ENCODE measurements at places on chromosomes 2 and 18.

DNA sequence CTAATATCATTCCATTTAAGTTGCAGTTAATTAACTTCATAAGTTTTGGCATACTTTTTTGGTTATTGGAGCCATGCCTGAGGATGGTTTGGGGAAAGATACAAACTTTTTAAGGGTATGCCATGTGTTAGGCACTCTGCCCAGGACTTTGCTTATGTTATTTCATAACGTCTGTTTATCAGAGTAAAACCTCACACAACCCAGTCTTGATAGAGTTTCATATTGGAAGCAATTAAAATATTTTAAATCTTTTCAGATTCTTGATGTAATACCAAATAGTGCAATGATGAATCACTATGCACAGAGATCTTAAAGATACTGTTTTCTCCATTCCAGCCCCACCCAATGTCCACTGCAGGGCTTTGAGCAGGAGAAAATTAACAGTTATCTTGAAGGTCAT is 529.1 kb upstream of the HNMT start:
- peak; percentile 12 for DNase-seq

DNA sequence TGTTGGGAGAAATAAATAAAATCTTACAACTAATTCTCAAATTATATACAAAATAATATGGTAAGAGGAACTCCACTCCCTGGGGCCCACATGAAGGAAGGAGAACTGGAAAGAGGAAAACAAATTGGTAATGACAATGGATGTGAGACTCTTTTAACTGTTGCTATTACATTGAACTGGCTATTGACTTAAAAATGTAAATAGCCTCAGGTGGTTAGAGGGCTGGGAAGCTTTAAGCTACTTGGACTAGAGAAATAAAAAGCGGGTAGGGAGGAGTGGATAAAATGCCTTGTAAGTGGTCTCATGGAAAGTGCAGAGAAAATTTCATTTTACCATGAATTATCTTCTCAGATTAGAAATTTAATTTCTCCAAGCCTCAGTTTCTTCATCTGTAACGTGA is 64.1 kb downstream of the KCNJ3 start:
- DNase-seq: no peak

DNA sequence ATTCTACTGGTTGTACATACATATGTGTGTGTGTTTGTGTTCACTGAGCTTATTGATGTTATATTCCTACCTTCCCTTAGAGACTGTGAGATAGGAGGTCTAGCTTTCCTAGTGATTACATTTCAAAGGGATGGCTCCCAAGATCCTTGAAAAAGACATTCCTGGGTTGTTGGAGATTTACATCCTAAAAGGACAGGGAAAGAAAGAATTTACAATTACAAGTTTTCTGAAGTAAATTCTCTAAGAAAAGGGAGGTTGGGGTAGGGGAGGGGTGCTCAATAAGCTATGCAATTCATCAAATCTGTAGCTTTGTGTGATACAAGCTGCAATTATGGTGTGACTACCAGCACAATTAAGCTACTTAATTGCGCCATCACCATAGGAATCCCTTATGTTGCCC is 284.3 kb downstream of the NUP35 start:
- no peak for DNase-seq

- no peak for DNase-seq
Measured at GRCh38 chr18:52339891-52340371, at the start of gene DCC. Gene DCC (plus strand): TSS chr18:52340197. CDS start chr18:52340788, 591 bp downstream.

DNA sequence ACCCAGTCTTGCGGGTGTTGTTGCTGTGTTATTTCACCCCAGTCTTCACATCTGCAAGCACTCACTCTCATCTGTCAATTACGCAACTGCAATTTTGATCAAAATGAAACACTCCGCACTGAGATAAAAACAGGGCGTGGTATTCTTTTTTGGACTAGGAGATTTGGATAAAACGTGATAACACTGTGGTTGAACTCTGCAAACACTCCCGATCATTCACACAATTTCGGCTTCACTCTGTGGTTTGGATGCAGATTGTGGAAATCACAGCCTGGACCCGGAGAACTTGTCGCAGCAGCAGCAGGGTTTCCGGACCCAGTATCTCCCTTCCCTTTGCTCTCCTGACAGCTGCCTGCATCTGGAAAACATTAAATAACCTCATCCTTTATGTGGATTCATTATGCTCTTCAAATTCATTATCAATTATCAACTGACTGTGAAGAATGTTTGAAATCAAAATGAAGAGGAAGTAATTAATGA is 49.4 kb upstream of the APCDD1 start:
- no peak for DNase-seq

GRCh38 chr2:70686577-70687460 is 81.2 kb downstream of the ADD2 start:
- DNase-seq: peak; percentile 52

- no peak for DNase-seq
Measured at GRCh38 chr2:159773426-159773825, 24.6 kb downstream of the CD302 start.

- DNase-seq: no peak
Measured at GRCh38 chr2:234703258-234703657, 206.4 kb upstream of the ARL4C start.

GRCh38 chr2:204842661-204843485 is 297.6 kb downstream of the PARD3B start:
- DNase-seq: peak; percentile 96

GRCh38 chr18:25737710-25738311 is 352.6 kb downstream of the SS18 start:
- DNase-seq: peak; percentile 21

DNA sequence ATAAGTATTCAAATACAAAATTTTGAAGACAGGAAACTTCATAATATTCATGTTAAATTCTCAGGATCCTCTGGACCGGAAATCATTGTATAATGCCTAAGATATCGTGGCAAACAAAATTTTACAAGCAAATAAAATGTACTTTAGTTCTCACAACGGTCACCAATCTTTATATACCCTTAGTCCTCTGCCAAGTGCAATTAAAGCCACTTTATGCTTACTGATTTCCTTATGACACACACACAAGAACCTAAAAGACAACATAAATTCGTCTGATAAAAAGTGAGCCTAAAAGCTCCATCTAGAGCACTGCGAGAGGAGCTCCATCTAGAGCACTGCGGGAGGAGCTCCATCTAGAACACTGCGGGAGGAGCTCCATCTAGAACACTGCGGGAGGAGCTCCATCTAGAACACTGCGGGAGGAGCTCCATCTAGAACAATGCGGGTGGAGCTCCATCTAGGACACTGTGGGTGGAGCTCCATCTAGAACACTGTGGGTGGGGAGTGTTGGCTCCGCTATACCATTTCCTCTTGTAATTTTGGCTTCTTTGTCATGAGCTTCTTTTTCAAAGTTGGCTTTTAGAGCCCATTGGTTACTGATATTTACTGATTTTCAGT is 15.9 kb downstream of the ATP8B1 start:
- DNase-seq: peak; percentile 57

DNA sequence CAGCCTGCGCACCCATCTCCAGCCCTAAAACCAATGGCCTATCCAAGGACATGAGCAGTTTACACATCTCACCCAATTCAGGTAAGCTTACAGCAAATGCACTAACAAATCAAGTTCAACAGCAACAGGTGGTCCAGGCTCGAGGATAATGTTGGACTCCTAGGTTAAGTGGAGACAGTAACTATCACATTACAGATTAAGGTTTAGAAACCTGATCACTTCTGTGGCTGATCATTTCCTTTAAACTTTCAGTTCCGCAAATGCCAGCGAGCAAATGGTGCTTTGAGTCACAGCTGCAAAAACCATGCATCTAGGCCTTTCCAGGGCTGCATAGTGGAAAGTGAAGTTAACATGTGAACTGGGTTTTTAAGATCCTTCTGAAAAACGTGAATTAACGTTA is 259.4 kb downstream of the GBX2 start:
- no peak for DNase-seq

DNA sequence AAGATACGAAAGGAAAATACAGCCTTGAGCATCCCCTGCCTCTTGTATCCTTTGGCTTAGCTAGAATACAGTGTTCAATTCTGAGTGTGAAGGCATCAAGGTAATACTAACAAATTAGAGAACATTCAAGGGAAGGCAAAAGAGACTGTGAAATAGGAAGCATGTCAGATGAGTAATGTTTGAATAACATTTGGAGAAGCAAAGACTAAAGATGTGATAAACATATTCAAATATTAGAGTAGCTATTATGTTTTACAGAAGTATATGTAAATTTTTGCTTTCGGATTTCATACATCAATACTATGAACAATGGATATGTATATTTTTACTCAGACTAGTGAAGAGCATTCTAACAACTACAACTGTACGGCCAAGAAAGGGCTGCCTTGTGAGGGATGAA is 161.7 kb upstream of the FN1 start:
- no peak for DNase-seq

DNA sequence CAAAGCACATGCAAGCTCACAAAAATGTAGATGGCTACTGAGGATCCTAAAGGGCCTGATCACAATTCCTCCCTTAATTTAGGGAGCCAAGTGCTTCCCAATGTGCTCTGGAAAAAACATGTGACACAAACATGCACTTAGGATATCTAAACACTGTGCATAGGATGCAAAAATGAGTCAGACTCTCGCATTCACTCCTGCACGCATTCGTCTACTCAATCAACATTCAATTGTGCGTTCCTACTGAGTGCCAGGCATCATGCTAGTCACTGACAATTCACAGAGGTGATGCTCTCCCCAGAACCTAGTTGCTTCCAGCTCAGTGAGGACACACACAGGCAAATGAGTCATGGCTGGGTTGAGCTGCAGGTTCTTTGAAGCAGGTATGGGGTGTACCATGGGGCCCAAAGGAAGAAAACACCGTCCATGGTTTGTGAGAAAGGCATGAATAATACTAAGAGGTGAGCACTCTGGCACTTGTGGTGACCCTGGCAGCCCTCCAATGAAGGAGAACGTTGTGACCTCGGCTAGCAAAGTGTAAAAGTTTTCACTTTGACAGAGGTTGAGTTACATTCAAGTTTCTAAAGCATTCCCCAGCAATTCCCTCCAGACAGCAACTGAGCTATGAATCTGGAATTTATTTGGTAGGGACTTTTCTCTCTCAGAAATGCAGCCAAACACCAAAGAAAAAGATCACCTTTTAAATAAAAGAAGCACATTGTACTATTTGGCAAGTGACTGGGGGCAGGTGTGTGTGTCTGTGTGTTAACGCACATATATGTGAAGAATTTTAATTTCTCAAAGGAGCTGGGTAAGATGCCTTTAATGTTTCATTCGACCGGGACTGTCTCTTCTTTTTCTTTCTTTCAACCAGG is 173.3 kb downstream of the ALPK2 start:
- no peak for DNase-seq

DNA sequence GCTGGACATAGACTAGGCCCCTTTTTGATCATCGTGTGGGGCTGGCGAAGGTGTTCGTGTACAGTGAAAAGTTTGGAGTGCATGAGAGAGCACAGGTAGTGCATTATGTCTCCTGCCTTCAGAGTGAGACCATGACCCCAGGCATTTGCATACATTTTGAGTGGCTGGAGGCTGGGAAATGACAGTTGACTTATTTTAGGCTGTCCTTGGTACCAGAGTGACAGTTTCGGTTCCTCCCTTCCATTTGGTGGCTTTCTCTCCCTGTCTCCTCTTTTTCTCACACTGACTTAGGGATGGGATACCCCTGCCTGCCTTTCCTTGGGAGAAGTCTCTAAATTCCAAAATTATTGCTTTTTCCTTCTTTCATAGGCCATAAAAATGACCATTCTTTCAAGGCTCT is 20.1 kb downstream of the SERPINB12 start:
- no peak for DNase-seq

GRCh38 chr2:237473878-237474441 is 13.1 kb upstream of the MLPH start:
- peak; percentile 83 for DNase-seq

GRCh38 chr2:51734115-51734514 is 702.2 kb upstream of the NRXN1 start:
- peak; percentile 28 for DNase-seq

- peak; percentile 33 for DNase-seq
Measured at GRCh38 chr2:74481961-74482800, 617 bp downstream of the CCDC142 start.

- peak; percentile 49 for DNase-seq
Measured at GRCh38 chr18:60018618-60019462, 119.0 kb downstream of the PMAIP1 start.

- peak; percentile 87 for DNase-seq
Measured at GRCh38 chr2:69652206-69652605, 8.7 kb upstream of the AAK1 start.

GRCh38 chr2:159571540-159572260 is 44.6 kb downstream of the BAZ2B start:
- DNase-seq: no peak

DNA sequence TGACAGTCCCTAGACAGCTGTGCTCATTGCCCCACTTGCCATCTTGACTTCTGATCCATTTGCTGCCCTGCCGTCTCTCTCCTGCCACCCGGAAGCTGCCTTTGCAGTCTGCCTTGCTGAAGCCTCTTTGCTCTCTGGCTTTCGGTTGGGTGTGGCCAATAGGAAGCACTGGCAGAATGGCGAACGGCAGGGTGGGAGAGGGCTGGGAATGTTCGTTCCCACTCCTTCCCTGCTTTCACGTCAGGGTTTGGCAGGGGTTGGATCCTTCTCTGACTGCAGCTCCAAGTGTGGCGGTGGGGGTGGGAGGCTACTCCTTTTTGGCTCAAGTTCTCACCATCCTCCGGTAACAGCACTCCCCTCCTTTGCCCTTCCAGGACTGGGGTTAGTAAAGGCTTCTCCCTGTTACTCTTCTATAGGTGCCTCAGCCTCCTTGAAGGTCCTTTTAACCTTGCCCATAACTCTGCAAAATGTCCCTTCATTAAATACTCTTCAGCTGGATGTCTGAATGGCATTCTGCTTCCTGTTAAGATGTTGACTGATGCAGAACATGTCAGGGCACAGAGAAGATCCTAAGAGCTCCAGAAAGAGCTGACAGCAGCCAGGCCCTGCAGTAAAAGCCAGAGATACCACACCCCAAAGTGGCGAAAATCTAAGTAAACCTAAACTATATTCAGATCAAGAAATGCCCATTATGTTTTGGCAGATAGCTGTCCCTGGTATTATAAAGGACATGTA is 299.7 kb downstream of the CDCA7 start:
- DNase-seq: no peak

- no peak for DNase-seq
Measured at GRCh38 chr18:45916302-45916701, 50.8 kb downstream of the EPG5 start.

DNA sequence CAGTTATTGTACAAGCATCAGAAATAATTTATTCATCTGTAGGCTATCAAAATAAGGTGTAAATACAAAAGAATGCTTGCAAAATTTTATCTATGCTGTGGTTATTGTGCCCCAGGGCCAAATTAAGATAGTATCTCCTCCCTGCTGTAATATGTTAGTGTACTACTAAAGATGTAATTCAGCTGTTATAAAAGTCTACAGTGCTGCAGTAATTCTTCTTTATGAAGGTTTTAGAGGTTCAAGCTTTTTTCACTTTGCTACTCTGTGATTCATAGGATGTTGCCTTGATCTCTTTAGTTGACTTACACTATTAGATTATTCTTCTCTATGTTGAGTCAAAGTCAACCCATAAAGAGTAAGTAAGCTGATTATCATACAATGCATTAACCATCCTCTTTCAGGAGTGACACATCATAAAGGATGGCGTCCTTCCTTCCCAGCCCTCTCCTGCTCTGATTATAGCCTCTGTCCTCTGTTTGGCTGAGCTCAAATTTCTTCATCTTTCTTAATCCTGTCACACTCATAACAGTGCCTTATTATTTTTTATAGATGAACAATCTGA is 29.3 kb upstream of the DYNAP start:
- DNase-seq: no peak

All from fibroblast of villous mesenchyme (primary cell).